ENCODE measurements at places on chromosomes 11 and 22.

- peak; percentile 71 for DNase-seq
Measured at GRCh38 chr11:129279326-129280026, 87.4 kb upstream of the ARHGAP32 start.

- DNase-seq, result no peak
Measured at GRCh38 chr22:33865996-33866395, 54.3 kb downstream of the LARGE1 start.

GRCh38 chr11:68750195-68751003, 921 bp downstream of the TESMIN start:
- DNase-seq, result peak; percentile 25

GRCh38 chr22:25085930-25086901, 113.4 kb upstream of the CRYBB3 start:
- peak; percentile 40 for DNase-seq

DNA sequence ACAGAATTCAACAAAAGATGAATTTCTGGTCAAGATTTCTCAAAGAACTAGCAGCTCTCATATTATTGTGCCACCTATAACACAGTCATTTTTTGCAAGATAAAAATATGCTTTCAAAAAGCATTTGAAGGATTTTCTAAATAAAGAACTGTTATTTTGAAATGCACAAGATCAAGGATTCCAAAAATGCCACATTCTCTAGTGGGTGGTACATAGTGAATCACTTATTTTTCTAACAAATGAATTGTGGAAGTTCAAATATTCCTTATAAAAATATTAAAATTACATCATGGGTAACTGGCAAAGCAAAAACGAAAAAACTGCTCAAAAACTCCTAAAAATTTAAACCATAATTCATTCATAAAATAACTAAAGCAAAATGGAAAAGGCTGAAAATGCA, 2.1 kb downstream of the RNF141 start:
- no peak for DNase-seq

DNA sequence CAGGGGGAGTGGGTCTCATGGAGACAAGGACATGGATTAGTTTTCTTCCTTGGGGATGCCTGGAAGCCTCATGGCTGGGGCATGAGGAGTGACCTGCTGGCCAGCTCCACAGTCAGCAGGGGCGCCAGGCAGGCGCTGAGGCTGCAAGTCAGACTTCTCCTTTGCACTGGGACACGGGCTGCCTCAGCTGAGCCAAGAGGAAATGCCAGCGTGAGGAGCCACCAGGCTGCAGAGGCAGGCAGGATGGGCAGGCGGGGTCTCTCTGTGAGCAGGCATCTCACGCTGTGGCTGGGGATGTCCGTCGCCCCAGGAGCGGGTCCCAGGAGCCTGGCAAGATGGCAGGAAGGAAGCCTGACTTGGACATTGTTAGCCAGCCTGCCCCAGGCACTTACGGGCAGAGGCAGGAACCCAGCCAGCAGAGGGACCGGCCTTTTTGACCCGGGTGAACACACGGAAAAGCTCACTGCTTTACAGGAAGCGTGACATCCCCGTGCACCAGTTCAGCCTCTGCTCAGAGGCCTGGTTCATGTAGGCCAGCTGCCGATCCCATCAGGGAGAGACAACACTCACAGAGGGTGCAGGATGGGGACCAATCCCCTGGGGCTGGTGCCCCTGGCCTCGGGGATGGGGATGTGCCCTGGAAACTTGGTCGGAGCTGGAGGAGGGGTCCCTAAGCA, 10.2 kb downstream of the GNB1L start:
- no peak for DNase-seq

GRCh38 chr11:48103621-48104567, 112.7 kb upstream of the OR4B1 start:
- DNase-seq, result no peak

DNA sequence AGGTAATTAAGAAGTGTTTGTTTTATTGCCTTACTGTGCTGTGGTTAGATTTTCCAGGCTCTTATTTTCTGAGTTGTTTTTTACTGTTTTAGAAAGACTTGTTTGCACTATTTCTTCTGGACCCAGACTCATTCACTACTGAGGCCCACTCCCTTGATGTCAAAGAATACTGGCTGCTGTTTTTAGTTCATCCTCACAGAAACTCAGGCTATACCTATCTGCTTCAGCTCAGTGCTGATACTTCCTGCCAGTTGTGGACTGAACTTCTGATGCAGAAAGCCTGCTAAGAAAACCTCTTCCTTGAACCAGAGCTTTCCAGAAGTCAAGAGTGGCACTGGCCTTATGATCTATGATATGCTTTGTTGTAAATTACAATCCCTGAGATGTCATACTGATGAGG, 15.9 kb upstream of the PIK3IP1 start:
- no peak for DNase-seq

DNA sequence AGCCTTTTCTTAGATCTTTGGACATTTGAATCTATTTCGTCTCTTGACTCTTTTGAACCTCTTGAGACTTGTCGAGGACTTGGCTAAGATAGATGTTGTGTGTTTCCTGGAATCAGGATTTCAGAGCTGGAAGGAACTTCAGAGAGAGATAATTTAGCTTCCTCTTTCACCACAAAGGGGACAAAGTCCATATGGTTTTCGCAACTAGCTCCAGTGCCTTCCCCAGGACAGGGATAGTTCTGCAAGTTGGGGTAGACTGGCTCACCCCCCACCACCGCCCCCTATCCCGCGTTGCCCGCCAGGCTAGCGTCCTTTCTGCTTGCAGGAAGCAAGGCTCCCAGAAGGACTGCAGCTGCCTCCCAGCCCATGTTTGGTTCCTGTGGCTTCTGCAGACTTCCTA, 75.7 kb upstream of the MYO18B start:
- peak; percentile 28 for DNase-seq

DNA sequence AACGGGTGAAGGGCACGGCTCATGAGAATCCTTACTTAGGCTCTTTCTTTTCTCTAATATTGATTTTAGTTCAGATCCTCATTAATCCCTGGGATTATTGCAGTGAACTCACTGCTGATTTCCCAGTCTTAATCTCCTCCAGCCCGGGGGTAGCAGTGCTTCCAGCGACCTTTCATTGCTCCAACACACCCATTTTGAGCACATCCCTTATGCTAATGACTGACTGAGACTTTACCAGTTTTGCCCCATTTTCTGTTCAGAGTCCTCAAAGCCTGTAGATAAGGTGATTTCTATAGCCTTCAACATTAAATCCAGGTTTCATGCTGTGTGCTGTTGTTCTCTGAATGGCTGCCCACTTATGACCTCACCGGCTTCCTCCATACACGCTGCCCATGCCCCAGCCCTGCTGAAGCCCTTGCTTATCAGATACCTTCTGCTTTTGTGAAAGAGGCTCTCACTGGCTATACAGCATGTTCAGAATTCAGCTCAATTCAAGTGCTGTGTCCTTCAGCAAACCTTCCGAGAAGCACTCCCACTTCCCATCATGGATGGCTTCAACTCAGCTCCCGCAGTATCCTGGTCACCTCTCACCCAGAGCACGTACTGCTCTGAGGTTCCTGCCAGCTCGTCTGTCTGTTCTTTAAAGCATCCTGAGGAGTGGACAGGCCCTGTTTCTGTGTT, 49.0 kb downstream of the PPFIA1 start:
- no peak for DNase-seq
